Endothelial cell of umbilical vein (primary cell): ENCODE measurements at places on chromosomes 5 and 9. TPM values are rescaled to one million over a fixed set of nuclear protein-coding genes. Genes with fewer than 3 reads are reported as not detected.
A peak's percentile ranks its signal among the peaks of the same experiment; 100 is the strongest.

DNA sequence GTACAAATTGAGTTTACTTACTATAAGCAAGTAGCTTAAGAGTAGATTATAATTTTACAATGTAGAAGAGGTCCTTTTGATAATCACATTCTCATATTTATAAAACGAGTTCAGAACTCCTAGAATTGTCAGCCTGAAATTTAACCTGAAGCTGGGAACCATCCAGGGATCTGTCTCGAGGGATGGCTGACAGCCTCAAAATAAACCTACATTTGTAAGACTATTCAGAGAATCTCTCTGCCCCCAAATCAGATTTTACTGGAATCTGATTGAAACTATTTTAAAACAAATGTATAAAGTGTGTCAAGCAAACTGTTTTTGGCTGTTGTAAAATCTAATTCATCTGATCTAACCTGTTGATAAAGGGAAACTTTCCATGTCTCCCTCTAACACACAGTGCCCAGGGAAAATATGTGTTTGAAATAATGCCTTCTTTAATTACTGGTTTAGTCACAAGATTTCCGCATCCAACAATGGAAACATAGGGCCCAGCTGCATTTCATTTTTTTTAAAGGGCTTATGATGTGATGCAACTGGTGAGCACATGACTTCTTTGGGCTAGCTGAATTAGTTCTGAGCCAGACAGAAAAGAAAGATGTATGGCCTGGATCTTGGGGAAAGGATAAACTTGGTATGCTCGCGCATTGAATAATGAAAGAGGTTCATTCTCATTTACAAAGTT lies 30.3 kb downstream of the SLC25A46 start:
- H3K27ac ChIP-seq = no peak overlapping the region
- H3K27me3 ChIP-seq = peaks cover 5% of the 10 kb centered on the region
- no peaks in the 10 kb centered on the region for H3K36me3 ChIP-seq
- no peak overlapping the region for H3K4me3 ChIP-seq

DNA sequence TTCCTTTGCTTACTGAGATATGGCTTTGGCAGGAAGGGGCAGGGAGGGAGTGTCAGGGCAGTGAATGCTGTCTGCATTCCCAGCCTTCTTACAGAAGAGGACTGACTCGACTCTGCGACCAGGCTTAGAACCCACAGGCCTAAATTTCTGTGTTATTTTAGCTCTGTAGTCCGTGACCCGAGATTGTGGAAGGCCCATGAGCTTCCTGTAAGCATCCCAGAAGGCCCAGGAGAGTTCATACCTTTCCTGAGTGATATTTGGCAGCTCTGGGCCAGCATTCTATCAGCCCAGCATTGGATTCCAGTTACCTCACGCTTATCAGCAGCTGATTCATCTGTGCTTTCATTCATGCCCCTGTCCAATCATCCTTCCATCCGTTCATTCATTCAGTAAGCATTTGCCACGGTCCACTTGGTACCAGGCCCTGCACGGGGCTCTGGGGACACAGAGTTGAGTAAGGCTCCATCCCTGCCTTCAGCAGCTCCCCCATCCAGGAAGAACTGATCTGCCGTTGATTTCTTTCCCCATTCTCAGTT lies 28.2 kb upstream of the RPL26L1 start:
- DNase-seq = peak; percentile 81
- H3K4me1 ChIP-seq = peaks cover 31% of the 10 kb centered on the region
- H3K4me3 ChIP-seq = no peak overlapping the region
- H3K27me3 ChIP-seq = no peaks in the 10 kb centered on the region
- peak overlapping the region; percentile 74 for H3K27ac ChIP-seq

- H3K36me3 ChIP-seq = no peaks in the 10 kb centered on the region
- H3K4me3 ChIP-seq = no peak overlapping the region
- no peak overlapping the region for H3K27ac ChIP-seq
- no peaks in the 10 kb centered on the region for H3K4me1 ChIP-seq
These were observed 68.5 kb upstream of the CEP78 start for GRCh38 chr9:78167356-78167755.

DNA sequence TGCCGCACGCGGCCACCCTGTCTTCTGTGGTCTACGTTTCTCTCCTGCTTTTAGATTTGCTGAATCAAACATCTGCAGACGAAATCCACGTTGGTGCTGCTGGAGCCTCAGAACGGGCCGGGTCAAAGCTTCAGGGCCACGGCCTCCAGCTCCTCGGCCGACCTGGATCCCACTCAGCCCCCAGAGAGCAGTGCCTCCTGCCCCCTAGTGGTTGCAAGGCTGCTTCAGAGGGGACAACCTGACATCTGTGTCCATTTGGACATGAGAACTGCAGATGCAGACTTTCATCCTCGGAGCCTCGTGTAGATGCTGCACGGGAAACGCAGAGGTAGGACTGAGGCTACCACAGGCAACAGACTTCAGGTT lies 23.0 kb upstream of the SLC6A3 start:
- no peaks in the 10 kb centered on the region for H3K27me3 ChIP-seq
- H3K36me3 ChIP-seq = peaks cover 2% of the 10 kb centered on the region
- no peak for DNase-seq

The SLC23A1 gene
- total RNA-seq = not detected in 2 replicates

The DCP2 gene
- 49.1 and 60.0 TPM in 2 replicates for total RNA-seq

DNA sequence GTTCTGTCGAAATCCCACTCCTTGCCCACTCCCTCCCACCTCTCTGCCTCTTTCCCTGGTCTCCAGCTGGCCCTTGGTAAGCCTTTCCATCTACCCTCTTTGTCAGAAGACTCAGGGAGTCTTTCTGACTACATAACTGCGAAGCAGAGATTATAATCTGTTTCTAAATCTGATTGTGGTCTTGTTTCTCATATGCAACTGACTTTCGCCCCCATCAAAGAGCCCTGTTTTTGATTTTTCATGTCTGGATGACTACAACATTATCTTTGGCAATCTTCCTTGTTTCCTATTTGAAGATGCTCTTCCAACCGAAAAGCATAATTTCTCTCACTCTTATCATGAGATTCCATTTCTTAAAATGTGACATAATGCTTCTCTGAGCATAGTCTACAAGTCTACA lies 218.2 kb upstream of the ADAMTSL1 start:
- no peaks in the 10 kb centered on the region for H3K27me3 ChIP-seq
- DNase-seq = no peak
- no peaks in the 10 kb centered on the region for H3K36me3 ChIP-seq
- H3K4me3 ChIP-seq = no peak overlapping the region
- no peak overlapping the region for H3K27ac ChIP-seq

DNA sequence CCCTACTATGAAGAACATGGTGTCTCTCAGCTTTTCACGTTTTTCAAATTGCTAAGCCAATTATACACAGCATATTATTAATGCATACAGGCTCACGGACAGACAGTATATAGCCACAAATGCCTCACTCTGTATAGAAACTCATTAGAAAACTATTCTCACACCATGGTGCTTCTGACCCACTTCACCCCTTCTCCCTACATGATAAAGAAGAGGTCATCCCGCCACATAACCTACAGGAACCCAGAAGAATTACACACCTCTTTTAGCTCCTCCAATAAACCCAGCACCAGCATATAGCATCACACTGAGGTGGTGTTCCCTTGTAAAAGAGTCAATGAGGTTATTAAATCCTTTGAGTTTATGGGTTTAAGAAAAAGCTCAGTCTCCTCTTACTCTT lies 5.6 kb downstream of the TLE1 start:
- H3K4me1 ChIP-seq = peaks cover 43% of the 10 kb centered on the region
- H3K27me3 ChIP-seq = no peaks in the 10 kb centered on the region
- H3K36me3 ChIP-seq = peaks cover 12% of the 10 kb centered on the region
- DNase-seq = no peak

- H3K27me3 ChIP-seq = no peaks in the 10 kb centered on the region
- no peaks in the 10 kb centered on the region for H3K36me3 ChIP-seq
- peaks cover 34% of the 10 kb centered on the region for H3K4me1 ChIP-seq
- no peak for DNase-seq
- H3K4me3 ChIP-seq = peak overlapping the region; percentile 91
These were observed 880 bp downstream of the CARD19 start for GRCh38 chr9:93096811-93097382.
